Bronchial epithelial cell (primary cell): ENCODE measurements at places on chromosomes 4 and X.

- DNase-seq: no peak
Observed at GRCh38 chrX:87846956-87847355, 329.4 kb downstream of the KLHL4 start.

GRCh38 chr4:168880811-168881595, 129.1 kb downstream of the CBR4 start:
- DNase-seq: no peak

DNA sequence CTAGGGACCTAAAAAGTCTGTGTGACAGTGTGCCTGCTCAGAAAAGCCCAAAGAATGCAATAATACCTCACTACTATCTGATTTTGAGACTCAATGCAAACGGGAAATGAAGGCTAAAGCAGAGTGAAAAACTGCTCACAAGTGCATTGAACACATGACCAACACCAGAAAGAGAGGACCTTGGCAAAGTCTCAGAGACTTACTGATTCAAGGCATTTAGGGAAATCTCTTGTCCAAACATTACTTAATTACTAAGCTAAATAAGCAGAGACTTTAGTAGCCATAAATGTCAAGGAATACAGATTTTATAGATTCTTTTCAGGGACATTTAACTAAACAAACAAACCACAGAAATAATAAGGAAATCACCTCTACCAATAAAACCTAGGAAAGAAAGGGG, 916.0 kb downstream of the FSTL5 start:
- no peak for DNase-seq

- DNase-seq: no peak
Observed at GRCh38 chr4:109684727-109685126, 18.5 kb downstream of the CASP6 start.
